ENCODE measurements at places on chromosomes 3 and 15.
A peak's percentile ranks its signal among the peaks of the same experiment; 100 is the strongest.

- peak; percentile 99 for DNase-seq
These were observed 227.8 kb upstream of the CTNNB1 start for GRCh38 chr3:40971191-40972168.

- DNase-seq = no peak
These were observed 891 bp upstream of the TOP2B start for GRCh38 chr3:25665315-25666280.

GRCh38 chr3:172270557-172271166, 177.6 kb downstream of the GHSR start:
- no peak for DNase-seq

GRCh38 chr15:58405865-58406264, 25.9 kb upstream of the LIPC start:
- no peak for DNase-seq

DNA sequence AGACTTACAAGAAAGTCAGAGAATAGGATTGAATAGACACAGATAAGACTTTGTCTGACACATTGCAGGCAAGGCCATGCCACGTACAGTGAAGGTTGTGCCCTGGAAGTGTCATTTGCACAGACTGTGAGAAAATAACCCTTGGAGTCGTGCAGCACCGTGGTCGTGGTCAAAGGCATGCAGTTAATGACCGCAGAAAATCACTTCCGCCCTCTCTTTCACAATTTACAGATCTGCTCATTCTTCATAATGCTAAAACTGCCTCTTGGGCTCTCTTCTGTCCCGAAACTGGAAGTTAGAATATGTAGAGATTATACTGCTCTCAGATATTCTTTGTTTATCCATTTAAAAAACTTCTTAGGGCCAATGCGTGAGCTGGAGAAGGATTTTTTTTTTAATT, 73.2 kb upstream of the CTXND1 start:
- DNase-seq = no peak

DNA sequence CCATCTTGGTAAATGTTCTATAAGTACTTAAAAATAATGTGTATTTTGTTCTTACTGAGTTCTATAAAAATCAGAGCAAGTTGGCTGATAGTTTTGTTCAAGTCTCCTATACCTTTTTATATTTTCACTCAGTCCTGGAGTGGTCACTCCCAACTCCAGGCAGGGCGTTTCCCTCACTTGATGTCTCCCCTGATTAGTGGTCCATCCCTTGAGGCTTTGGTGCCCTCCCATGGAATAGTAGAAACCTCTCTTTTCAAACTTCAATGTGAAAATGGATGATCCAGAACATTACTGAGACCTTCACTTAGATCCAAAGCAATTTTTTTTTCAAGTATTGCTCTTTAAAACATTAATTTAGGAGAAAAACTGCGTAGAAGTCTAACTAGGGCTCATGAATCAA, 25.0 kb upstream of the SCN10A start:
- no peak for DNase-seq

DNA sequence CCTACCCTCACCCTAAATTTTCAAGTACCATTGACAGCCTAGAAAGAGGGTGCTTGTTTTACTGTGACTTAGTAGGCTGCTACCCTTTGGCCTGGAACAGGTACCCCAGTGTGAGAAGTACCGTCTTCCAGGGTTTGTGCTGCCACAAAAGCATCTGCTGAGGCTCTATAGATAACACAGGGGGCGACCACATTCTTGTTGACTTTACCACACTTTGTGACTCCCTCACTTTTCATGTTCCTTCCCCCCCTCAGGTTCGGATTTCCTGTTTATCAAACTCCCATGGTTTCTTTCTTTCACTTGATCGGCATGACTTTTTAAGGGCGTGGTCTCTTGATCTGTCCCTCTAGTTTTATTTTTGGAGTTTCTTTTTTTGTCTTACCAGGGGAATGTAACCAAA, 23.5 kb downstream of the EXOG start:
- DNase-seq = no peak

DNA sequence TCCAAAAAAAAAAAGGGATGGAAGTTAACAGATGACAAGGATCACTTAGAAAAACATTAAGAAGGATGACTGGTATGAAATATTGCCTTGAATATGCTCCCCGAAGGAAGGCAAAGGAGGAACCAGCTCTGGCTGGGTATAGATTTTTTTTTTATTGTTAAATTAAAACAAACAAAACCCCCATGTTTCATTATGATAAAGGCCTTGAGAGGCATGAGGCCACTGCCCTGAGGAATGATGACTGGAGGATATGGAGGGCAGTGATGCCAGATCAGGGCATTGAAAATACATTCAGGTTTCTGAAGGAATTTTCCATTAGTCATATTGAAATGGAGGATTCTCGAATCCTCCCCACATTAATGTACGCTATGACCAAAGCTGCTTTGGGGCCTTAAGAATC, 120.9 kb downstream of the ADAMTS9 start:
- no peak for DNase-seq

GRCh38 chr3:128196647-128197046, 43.4 kb downstream of the EEFSEC start:
- no peak for DNase-seq

DNA sequence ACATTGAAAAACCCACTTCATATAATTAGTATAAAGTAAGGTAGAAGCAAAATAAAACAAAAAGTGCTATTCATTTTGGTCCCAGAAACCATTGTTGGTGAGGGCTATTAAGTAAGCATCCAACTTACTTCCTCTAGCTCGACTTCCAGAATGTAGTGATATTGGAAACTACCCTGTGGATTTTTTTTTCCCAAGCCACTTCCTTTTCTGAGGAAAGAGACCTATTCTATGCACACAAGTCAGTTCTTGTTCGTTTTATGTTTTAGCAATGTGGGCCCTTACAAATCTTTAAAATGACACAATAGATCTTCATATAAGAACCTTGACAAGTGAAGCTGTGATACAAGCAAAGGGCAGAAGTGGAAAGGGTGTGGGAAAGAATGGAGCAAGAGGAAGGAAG, 402.0 kb upstream of the TBL1XR1 start:
- no peak for DNase-seq

DNA sequence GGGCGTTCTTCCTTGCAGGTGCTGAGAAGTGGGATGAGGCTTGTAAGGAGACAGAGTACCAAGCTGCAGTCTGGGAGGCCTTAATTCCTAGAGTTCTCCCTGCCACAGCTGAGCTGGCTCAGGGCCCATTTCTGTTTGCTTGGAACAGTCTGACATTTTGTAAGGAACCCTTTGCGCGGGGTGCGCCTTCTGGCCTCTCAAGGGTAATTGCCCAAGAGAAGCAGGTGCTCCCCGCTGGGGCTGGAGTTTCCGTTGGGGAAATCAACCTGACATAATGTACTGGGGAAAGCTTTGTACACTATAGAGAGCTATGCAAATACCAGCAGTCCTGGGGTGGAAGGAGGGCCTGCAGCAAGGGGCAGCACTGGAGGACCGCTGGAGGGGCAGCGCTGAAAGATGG, 83.6 kb downstream of the HMG20A start:
- no peak for DNase-seq

DNA sequence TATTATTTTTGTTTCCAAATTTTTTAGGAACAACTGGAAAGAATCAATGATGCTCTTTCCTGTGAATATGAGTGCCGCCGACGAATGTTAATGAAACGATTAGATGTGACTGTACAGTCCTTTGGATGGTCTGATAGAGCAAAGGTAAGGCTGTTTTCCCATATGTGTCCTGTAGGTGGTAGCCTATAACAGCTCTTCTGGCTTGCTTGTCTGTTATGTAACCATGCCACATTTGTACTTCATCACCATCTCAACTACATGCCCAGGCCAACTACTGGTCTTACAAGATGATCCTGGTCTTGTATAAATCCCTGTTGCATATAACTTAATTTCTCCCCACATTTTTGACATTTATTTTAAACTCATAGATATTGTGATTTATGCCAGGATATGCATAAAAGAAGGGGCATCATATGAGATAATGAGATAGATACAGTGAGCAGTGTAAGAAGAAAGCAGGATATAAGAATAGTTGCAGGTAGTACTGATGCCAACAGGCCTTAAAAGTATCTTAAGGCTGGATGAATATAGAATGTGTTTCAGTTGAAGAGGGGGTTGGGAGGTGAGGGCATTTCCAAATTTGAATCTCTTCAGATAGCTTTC, 20.3 kb downstream of the FAM98B start:
- DNase-seq = peak; percentile 0

DNA sequence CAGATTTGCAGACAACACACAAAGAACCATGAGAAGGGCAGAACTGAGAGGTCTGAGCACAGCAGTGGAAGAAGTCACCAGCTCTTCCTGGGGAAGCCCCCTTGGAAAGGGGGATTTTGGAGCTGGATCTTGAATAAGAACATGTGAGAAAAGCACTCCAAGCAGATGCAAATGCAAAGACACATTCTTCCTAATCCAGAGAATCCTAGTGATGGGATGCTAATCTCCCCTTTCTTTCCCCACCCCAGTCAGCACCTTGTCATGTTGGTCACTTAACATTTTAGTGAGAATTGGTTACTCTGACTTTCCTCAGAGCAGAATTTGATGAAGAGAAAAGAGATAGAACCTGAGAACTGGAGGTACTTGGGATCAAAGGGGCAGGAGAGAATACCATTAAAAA, 148.5 kb downstream of the SSR3 start:
- no peak for DNase-seq

DNA sequence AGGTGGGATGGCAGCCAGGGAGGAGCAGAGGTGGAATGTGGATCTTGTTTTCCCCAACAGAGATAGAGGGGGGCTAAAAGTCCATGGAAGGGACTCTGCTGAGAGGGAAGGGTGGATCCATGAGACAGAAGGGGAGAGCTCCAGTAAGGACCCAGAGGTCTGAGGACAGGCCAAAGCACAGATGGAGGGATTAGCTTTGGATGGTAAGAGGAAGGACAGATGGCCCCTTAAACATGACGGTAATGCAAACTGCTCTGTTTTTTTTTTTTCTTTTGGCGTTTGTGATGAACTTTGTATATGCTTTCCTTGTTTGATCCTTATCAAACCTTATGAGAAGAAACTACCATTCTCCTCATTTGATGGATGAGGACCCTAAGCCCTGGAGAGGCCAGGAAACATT, 96.2 kb downstream of the IGF1R start:
- no peak for DNase-seq

DNA sequence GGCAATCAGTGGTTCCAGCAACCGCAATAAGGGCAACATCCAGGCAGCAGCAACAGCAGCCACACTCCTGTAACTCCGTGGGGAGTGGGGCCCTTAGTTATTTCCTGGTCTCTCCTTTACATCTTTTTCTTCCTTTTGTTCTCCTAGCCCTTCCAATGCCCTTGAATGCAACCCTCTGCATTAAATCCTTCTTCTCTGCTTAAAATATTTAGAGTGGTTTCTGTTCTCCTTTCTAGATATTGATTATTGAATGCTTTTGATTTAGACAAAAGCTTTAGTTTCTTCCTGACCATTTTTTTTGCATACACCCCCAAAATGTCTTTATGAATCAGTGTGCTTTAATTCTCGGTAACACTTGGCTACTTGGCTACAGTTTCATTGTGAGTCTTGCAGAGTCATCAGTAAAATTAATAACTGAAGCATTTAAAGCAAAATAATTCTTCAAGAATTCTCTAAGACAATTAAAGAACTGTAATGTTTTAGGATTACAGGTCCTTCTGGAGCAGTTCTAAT, 586.1 kb downstream of the MECOM start:
- no peak for DNase-seq

- DNase-seq = no peak
These were observed 419.7 kb downstream of the ZBTB20 start for GRCh38 chr3:114727373-114727772.

DNA sequence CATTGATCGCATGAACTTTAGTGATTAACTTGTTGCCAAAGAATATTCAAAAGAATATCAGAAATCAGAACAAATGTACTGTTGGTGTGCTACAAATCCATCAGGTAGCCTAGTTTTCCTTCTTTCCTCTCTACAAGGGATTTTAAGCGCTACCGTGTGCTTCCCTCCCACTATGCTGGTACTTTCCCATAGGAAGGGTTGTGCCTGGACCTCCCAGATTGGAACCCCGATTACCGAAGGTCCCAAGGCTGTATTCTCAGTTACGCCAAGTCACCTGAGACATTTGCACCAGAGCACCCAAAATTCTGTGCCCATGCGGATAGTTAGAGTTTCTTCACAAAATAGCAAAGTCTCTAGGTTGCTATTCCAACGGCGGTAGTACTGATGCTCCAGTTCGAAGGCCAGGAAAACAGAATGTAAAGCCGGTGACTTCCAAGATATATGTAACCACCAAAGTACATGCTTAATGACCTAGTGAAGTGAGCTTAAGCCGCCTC, 23.4 kb upstream of the GATM start:
- DNase-seq = no peak

- peak; percentile 62 for DNase-seq
These were observed 75.6 kb downstream of the BFSP2 start for GRCh38 chr3:133475245-133476010.

DNA sequence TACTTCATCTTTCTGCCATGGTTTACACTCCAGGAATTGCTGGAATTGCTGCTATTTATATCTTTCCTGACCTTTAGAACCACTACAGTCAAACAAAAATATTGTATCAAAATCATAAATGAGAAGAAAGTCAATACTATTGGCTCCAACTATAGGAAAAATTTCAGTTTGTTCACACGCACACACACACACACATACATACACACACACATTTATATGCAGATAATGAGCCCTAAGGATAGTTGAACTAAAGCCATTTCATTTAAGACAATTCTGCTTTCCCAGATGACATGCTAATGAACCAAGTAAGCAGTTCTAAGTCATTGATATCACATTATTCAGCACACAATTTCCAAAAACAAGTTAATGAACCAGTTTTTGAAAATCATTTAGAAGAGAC, 627.3 kb downstream of the PLOD2 start:
- no peak for DNase-seq

- DNase-seq = peak; percentile 19
These were observed 36.1 kb upstream of the ACKR4 start for GRCh38 chr3:132561003-132561402.

DNA sequence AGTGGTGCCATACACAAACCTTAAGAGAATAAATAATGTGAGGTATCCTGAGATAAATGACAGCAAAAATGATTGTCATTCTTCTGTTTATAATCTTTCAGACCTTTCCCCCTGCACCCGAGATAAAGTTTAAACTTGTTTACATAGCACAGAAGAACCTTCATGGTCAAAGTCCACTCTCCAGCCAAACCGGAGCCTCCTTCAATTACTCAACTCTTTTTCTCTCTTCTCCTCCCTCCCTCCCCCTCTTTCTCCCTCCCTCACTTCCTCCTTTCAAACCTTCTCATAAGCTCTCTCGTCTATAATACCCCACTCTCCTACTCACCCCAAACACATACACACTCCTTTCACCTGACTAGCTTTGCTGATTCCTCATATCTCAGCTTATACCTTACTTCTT, 198.9 kb downstream of the EFHB start:
- no peak for DNase-seq

GRCh38 chr3:196645096-196645495, 5.6 kb downstream of the NRROS start:
- no peak for DNase-seq

DNA sequence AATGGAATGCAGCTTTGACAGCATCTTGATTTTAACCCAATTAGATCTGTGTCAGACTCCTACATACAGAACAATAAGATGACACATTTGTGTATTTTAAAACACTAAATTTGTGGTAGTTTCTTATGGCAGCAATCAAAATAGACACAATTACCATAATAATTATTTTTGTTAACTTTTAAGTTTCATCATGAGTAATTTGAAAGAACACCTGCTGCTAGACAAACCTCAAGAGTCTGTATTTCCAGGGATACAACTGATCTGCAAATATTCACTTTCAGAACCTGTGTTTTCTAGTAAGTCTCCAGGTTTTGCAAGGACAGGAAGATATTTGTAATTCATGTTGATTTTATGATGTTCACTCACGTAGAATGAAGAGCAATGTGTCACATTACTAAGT, 736.8 kb downstream of the DIPK2A start:
- DNase-seq = no peak
